ENCODE measurements at places on chromosomes 4 and X.

DNA sequence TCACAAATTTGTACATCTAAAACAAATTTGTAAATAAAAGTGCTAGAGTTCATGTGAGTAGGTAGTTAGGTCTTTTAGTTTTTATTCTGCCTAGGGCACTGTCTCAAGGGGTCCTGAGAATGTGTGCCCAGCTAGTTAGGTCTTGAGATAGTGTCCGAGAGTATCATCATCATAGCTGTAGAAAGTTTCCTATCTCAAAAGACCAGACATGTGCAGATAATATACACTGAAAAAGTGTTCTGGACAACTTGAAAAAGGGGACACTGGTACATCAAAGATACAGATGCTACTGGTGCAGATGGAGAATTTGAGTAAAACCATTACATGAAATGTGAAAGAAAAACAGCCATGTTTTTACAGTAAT, 1.8 kb upstream of the ZCCHC4 start:
- DNase-seq = no peak

GRCh38 chr4:12545812-12546211, 938.3 kb downstream of the RAB28 start:
- DNase-seq = no peak

- no peak for DNase-seq
Measured at GRCh38 chr4:74037076-74037955, 1.2 kb downstream of the CXCL3 start.

GRCh38 chr4:148224476-148224875, 217.7 kb downstream of the NR3C2 start:
- DNase-seq = no peak

- DNase-seq = peak; percentile 51
Measured at GRCh38 chr4:102564399-102565059, 63.4 kb downstream of the NFKB1 start.

GRCh38 chr4:80134936-80135701, 62.1 kb upstream of the ANTXR2 start:
- DNase-seq = no peak

DNA sequence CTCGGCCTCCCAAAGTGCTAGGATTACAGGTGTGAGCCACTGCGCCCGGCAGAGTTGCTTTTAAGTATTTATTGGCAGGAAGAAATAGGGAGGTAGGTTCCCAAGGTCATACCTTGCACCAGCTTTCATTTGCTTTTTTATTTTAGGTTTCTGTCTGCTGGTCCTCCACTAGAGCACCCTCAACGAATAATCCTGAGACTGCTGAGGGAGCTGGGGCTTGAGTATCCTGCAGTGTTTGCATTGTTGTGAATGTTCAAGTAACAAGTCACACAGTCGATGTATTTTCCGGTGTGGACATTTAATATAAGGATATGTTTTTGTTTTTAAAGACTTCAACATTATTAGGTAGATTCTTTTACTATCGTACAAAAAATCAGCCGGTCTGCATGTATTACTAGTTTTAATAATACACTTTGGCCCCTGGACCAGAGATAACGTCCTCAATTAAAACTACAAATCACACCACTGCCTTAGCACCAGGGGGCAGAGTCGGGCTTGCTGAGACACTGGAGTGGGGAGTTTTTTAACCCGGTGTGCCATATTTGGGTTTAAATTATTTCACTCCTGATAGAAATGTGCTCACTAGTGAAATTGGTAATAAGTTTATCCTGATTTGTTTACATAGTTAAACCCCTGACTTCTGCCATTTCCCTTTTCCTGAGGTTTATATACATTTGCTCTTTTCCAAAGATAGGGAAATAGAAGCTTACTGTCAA, 11.6 kb downstream of the SMIM20 start:
- DNase-seq = peak; percentile 67

GRCh38 chrX:9532349-9532748, 67.5 kb downstream of the TBL1X start:
- DNase-seq = no peak

- no peak for DNase-seq
Measured at GRCh38 chrX:47228550-47229270, 4.1 kb upstream of the USP11 start.

- peak; percentile 34 for DNase-seq
Measured at GRCh38 chrX:110086916-110087484, 84.1 kb downstream of the TMEM164 start.

GRCh38 chr4:8280158-8280875, 10.8 kb downstream of the HTRA3 start:
- no peak for DNase-seq

DNA sequence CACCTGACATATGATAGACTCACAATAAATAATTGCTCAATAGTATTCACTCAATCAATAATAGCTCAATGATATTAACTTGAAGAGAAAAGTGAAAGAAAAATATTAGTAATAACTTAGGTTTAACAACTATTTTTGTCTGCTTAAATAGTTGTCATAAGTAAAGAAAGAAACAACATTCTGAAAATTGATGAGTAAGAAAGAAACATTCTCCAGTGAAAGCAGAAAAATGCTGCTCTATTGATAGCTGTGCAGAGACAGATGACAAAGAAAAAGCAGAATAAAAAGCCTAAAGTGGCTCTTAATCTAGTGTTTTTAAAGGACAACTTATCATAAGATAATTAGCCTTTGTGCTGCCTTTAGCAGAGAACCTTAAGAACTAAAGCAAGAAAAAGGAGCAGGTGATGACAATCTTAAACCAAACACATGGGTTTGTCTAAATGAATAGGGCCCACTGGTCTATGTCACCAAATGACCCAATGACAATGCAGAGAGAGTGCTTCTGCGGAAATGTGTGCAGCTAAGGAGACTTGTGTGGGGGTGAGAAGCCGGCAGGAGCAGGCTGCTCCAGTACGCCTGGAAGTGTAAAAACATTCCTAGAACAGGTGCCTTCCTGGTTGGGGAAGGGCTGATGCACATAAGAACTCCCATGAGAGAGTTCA, 13.2 kb downstream of the HS3ST1 start:
- DNase-seq = no peak

DNA sequence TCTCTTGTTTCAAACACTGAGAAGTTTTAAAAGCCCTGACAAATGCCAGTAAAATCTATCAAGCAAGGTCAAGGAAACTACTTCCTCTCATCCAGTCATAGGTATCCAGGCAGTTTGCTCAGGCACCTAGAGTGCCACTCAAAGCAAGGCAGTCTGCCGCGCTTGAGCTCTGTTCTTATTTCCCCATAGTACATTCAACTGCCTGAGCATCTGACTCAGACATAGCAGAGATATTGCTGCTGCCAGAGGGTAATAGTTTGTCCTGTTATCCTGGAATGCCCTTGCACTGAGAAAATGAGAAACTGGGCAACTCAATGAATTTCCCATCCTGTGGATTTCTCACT, 16.1 kb upstream of the ATP8A1 start:
- no peak for DNase-seq

DNA sequence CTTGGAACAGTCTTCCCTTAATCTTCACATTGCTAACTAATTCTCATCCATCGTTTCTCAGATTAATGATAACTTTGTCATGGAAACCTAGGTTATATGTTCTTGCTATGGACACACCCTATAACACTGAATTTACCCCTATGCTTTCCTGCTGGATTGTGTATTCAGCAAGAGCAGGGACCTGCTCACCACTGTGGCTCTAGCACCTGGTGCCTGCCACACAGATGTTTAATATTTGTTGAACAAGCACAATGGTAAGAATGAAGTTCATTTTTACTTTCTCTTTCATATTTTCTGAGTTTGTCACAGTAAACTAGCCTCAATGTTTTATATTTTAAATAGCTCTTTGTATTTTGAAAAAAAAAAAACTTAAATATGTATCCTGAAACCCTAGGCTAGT, 734.0 kb upstream of the DIAPH2 start:
- DNase-seq = no peak

DNA sequence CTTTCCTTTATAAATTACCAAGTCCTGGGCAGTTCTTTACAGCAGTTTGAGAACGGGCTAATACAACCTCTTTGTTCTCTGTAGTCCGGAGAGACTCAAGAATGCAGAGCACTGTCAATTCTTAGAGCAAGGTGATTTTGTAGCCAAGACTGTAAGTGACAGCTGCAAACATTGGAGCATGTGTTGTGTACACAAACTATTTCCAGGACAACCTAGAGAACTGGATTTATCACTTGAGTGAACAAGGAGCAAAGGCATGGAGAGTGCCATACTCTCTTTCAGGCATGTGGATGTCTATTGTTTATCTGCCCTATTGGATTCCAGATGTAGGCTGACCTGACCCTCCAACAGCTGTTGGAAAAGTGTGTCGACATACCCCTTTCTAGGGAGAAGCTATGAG, 153.9 kb downstream of the SPANXN3 start:
- peak; percentile 1 for DNase-seq

GRCh38 chr4:101279377-101279871, 67.9 kb downstream of the PPP3CA start:
- DNase-seq = peak; percentile 62

DNA sequence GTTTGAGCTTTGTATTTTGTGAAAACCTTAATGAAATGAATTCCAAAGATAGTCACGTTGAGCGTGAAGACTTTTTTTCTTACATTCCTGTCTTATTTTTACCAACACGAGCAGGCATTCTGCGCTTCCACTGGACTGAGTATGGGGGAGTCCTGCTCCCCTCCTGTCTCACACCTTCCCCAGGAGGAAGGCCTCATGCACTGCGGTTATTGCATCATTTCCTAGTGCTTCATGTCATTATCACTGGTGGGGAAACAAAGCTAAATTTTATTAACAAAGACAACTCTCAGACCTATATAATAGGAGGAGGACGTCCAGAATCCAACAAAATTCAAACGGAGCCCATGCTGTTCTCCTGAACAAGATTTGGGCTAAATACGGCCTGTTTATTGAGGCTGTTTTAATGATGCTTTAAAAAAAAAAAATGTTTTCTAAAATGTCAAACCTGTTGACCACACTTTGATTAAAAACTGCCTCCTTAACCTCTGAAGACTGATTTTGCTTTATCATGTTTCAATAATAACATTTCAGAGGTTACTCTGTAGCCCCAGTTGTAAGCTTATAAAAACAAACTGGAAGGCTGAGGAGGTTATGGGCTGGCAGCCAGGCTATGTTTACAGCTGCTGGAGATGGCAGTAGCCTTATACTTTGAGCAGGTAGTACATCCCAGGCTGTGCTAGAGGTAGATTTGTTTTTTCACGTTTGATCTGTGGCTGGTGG, 118.0 kb downstream of the SOWAHB start:
- peak; percentile 68 for DNase-seq

GRCh38 chr4:43754566-43754965, 694.0 kb downstream of the KCTD8 start:
- no peak for DNase-seq

- DNase-seq = no peak
Measured at GRCh38 chr4:146742416-146742815, 103.7 kb downstream of the POU4F2 start.

- DNase-seq = no peak
Measured at GRCh38 chrX:50471390-50471789, 765 bp upstream of the DGKK start.

GRCh38 chrX:136714626-136715599, 65.8 kb downstream of the ARHGEF6 start:
- DNase-seq = no peak

GRCh38 chrX:115642311-115642710, 81.3 kb downstream of the PLS3 start:
- no peak for DNase-seq

DNA sequence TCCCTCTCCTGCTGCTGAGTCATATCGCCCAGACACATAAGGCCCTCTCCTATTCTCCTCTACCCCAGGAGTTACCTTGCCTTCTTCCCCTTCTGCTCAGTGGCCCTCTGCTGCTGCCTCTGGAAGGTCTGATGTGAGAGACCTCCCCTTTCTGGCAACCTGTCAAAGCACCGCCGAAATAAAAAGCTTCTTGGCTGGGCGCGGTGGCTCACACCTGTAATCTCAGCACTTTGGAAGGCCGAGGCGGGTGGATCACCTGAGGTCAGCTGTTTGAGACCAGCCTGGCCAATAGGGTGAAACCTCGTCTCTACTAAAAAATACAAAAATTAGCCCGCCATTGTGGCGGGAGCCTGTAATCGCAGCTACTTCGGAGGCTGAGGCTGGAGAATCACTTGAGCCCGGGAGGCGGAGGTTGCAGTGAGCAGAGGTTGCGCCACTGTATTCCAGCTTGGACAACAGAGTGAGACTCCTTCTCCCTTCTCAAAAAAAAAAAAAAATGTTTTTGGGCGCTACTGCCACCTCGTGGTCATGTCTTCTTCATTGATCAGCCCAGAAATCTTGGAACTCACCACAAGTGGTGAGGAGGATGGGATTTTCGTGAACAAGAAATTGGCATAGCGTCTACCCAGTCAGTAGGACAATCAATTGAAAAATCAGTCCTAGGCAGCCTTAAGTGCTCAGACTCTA, 8.6 kb upstream of the ZXDA start:
- DNase-seq = peak; percentile 47

GRCh38 chrX:132406106-132406505, 82.7 kb downstream of the MBNL3 start:
- no peak for DNase-seq
